ENCODE measurements at places on chromosomes 11 and 22.

DNA sequence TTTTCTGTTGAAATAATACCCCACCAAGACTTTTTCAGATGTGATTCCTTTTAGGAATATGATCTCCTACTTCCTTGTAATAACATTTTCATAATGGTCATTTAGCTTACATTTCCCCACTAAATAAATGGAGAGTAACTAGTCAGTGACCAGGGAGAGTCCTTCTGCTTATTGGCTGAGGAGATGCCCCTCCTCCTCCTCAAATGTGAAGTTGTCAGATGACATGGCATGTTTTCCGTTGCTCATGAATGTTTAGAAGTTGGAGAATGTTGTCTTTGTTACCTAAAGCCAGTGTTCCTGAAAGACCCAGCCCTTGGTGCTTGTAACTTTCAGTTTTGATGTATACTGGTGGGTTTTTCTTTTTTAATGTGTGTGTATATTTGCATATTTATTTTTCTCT, 38.2 kb downstream of the CSRP3 start:
- DNase-seq = no peak

DNA sequence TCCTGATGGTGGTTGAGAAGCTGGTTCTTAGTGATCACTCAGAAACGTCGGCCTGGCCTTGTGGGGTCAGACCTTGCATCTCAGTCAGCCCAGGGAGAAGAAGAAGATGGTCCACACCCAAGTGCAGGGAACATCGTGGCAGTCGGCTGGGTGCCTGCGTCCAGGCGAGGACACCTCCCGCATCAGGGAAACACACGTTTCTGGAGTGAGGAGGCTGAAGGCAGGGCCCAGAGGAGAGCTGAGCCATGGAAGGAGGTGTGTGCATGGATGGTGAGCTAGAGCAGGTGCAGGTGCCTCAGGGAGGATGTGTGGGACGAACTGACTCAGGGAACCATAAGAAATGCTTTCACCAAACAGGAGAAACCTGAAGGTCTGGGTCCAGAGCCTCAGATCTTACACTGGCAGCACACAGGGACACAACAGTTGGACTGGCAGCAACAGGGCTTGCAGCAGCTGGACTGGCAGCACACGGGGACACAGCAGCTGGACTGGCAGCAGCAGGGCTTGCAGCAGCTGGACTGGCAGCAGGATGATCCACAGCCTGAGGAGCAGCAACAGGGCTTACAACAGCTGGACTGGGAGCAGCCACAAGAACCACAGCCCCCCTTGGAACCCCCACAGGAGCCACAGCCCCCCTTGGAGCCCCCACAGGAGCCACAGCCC, 632 bp downstream of the KRTAP5-2 start:
- no peak for DNase-seq

DNA sequence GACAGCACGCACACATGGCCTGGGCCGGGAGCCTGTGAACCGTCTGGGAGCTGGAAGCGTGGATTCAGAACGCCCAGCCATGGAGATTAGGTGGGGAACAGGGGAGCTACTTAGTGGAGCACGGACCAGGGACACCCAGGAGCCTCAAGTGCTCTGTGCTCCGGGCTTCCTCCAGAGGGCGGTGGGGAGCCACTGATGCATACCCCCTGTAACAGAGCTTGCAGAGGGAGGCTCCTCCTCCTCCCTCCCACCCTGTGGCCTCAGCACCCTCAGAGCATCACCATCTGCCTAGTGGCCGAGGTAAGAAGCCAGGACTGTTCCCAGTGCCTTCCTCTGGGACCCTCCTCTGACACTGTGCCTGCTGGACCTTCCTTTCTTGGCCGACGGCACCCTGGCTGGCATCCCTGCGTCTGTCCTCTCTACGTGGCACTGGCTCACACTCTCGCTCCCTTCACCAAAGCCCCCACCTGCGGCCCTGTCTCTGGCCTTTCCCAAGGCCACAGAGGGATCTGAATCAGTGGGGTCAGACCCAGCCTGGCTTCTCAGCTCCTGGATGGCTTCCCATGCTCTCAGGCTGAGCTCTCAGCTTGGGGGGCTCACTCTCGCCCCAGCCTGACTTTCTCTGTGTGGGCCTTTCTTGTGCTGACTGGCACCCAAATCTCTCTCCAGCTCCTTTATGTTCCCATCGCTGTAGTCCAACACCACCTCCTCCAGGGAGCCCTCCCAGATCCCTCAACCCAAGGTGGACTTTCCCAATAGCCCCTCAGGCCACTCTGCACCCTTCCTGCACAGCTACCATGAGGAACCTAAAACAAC, 780.9 kb downstream of the BRD1 start:
- DNase-seq = no peak

DNA sequence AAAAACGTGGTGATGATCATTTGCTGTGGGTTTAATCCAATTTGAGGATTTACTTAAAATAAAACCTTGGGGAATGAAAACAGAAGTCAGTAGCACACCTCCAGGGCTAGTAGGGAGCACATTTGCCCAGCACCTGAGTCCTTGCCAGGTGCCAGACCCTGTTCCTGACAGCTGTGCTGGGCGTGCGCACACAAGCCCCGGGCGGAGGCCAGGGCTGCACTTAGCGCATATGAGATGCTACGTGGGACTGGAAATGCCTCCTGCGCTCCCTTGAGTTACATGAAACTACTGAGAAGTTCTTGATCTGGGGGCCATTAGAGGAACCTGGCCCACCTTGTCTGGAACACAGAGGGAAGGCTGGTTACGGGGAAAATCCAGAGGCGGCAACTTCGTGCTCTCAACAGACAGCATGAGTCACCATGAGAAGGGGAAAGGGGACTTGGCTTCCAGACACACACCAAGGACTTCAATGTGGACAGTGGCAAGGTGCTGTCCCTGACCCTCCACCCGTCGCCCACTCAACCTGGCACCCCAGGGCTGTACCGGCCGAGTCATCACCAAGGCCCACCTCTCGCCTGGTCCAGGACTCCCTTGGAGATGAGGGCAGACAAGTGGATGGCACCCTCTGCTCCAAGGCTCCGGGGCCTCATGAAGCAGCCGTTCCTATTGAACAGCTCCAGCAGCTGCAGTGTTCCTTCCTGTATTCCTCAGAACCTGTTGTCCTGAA, 1468.6 kb downstream of the BRD1 start:
- DNase-seq = no peak

DNA sequence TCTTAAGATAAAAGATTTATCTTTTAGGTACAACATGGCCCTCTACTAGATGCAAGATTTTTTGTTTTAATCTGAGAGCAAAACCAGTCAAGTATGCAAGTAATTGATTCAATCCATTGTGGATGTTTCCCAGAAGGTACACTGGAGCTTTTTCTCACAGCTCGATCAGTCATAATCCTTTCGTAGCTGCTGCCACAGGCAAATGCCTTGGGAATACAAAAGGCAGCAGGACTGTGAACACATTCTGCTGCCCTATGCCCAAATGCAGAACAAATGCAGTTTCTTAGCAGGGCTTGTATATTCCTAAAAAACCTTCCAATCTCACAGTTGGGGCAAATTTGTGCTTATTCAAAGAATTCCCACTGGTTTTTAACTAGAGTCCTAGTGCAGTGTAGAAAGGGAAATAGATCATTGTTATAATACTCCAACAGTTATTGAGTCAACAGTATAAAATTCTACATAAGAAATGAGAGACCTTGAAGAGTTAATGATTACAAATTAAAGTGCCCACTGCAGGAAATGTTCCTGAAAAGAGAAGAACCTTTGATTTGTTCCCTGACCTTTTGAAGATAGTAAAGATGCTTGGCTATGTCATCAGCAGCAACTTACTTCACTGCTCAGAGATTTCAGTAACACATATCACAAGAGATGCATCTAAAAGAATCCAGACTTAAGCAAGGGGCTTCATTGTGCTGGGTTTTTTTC, 14.1 kb downstream of the LPXN start:
- no peak for DNase-seq

GRCh38 chr11:62652161-62653006, 718 bp downstream of the INTS5 start:
- no peak for DNase-seq

GRCh38 chr11:86209806-86210657, 34.5 kb upstream of the EED start:
- DNase-seq = no peak

- DNase-seq = no peak
These were observed 144.6 kb downstream of the LDLRAD3 start for GRCh38 chr11:36088266-36088972.

- DNase-seq = no peak
These were observed 8.5 kb downstream of the MARK2 start for GRCh38 chr11:63847363-63847762.

- DNase-seq = no peak
These were observed 446.9 kb upstream of the B3GAT1 start for GRCh38 chr11:134858783-134859480.

DNA sequence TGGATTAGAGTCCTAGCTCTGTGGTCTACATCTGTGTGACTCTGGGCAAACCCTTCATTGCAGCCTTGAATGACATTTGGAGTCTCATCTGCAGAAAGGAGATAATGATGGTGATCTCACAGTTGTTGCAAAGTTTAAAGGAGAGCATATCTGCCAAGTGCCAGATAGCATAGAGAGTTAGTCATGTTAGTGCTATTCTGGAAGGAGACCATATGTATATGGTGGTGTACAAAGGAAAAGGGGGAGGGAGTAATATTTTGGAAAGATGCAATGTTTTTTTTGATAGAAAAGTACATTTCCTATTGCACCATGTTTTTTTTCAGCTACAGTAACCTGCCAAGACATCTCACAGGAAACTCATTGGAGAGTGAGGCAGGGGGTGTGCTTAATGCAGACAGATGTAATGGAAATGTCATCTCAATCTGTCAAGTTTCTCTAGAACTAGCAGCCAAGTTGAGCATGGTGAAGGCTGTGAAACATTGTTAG, 92.1 kb upstream of the NARS2 start:
- no peak for DNase-seq

DNA sequence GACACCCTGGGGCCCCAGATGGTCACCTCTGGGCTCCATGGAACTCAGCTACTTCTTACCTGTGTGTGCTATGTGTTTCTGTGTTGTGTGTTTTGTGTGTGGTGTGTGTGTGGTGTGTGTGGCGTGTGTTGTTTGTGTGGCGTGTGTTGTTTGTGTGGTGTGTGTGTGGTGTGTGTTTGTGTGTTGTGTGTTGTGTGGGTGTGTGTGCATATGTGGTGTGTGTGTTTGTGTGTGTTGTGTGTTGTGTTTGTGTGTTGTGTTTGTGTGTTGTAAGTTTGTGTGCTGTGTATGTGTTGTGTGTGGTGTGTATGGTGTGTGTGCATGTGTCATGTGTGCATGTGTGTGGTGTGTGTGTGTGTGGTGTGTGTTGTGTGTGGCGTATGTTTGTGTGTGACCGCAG, 3.8 kb upstream of the WNT7B start:
- no peak for DNase-seq

- DNase-seq = no peak
These were observed 75.1 kb downstream of the SLC36A4 start for GRCh38 chr11:93122535-93123235.

- no peak for DNase-seq
These were observed 90.0 kb downstream of the DHCR7 start for GRCh38 chr11:71358122-71358728.

- DNase-seq = no peak
These were observed 208.2 kb upstream of the ZC3H12C start for GRCh38 chr11:109885006-109885405.

DNA sequence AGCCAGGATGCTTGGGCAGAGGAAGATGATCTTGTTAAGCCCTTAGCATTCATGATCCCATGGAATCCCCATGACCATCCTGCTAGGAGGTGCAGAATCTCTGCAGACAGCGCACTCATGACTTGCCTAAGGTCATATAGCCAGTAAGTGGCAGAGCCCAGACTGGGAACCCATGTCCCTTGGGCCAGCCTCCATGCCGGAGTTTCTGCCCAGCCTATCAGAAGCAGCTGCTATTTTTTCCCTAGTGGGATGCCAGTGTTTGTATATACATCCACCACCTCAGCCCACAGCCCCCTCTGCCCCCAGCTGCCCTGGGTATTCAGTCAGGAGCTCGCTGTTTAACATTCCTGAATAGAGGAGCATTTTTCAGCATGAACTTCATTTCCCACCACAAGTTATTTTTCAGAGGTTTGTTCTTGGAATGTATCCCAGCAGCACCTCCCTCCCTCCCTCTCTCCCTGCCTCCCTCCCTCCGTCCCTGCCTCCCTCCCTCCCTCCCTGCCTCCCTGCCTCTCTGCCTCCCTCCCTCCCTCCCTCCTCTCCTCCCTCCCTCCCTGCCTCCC, 34.4 kb upstream of the SUSD2 start:
- DNase-seq = no peak

DNA sequence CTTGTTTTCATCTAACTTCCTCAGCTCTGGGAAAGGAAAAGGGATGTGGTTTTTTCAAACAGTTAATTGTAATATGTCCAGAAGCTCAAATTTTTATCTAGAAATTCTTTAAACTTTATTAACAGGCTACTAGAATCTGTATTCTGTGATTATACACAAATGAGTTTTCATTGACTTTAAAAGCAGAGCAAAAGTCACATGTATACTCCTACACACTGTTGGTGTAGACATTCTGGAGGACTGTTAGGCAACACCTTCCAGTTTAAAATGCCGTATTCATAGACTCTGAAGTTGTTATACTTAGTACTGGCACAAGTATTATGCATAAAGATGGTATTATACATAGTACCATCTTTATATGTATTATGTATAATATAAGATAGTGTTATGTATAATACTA, 64.9 kb downstream of the SPECC1L start:
- DNase-seq = no peak

- DNase-seq = no peak
These were observed 49.9 kb upstream of the SEPTIN5 start for GRCh38 chr22:19664406-19664805.

GRCh38 chr11:104830080-104830479, 68.2 kb downstream of the CASP12 start:
- no peak for DNase-seq

DNA sequence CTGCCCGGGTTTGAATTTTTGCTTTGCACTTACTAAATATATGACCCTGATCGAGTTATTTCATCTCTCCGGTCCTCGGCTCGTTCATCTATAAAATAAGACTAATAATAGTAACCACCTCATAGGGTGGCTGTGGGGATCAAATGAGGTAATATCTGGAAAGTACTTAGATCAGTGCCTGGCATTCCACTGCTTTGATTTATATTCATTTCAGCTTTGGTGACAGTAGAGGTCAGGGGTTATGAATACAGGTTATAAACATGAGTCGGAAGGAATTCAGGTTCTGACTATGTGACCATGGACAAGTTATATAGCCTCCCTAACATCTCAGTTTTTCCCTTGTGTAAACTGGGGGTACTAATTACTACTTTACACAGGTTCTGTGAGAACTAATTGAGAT, 2.9 kb upstream of the TEAD1 start:
- DNase-seq = no peak

GRCh38 chr11:25838918-25839625, 492.9 kb upstream of the ANO3 start:
- DNase-seq = no peak

GRCh38 chr11:26227301-26227746, 104.6 kb upstream of the ANO3 start:
- DNase-seq = no peak
